Nucleus accumbens (tissue), 56 donors: ENCODE measurements at places on chromosomes 2 and 18.

GRCh38 chr2:233350708-233351107 is 3.6 kb upstream of the DGKD start:
- no peak for DNase-seq

DNA sequence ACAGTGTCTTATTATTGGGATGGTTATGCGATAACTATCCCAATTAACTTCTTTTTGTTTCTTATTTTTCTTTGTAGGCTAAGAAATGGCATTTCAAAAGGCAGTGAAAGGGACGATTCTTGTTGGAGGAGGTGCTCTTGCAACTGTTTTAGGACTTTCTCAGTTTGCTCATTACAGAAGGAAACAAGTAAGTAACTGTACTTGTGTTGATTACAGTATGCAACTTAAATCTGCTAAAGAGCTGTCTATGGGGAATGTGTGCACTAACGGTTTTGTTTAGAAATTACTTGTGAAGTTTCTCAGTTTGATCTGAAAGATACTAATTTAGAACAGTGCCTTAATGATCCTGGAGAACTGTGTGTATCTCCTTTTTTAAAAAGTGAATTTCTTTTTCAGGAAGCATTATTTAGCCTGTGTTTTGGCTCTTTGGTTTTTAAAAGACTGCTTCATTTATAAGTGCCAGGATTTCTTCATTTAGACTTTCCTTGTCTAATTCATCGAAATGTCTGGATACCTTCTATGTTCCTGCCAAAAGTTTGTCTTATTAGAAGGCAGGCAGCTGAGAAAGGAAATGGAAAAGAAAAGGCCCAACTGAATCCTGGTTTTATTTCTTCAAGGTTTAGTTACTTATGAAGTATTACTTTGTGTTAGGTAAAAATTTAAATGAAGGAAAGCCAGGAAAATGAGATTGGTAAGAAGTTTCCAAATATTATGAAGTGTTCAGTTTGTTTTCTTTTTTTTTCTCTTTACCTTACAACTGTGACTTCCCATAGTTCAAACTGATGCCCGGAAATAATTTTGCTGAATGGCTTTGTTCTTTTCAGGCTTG is 40.1 kb downstream of the GPD2 start:
- DNase-seq, result no peak

GRCh38 chr2:138994502-138994901 is 214.3 kb upstream of the NXPH2 start:
- DNase-seq, result no peak

GRCh38 chr2:163852616-163853015 is 116.8 kb upstream of the FIGN start:
- no peak for DNase-seq

GRCh38 chr2:27771202-27771547 is 344 bp upstream of the MRPL33 start:
- DNase-seq, result no peak

DNA sequence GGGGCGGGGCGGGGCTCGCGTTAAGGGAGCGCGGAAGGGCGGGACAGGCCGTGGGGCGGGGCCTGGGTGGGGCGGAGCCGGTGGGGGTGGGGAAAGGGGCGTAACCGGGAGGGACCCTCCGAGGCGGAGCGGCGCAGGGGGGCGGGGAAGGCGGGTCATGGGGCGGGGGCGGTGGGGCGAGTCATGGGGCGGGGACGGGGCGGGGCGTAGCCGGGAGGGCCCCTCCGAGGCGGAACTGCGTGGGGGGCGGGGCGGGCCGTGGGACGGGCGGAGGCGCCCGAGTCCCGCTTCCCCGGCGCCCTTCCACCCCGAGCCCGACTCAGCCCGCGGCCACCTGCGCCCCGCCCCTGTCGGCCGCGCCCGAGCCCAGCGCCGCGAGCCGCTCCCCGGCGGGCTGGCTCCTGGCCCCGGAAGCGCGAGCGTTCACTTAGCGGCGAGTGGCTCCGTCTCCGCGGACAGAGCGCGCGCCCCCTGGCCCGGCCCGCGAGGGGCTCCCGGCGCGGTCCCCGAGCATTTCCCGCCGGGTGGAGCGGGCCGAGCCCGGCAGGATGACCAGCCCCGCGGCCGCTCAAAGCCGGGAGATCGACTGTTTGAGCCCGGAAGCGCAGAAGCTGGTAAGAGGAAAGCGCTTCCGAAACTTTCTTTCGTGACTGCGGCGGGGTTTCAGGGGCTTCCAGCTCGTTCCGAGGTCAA is 64.7 kb downstream of the LRRFIP1 start:
- peak; percentile 95 for DNase-seq

DNA sequence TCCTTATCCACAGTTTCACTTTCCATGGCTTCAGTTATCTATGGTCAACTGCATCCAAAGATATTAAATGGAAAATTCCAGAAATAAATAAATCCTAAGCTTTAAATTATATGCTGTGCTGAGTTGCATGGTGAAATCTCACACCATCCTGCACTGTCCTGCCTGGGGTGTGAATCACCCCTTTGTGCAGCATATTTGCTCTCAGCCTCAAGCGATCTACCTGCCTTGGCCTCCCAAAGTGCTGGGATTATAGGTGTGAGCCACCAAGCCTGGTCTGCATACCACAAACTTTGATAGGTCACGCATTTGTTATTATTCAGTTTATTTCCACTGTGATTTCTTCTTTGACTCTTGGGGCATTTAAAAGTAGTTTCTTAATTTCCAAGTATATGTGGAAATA is 117.2 kb downstream of the SPIRE1 start:
- DNase-seq, result no peak

DNA sequence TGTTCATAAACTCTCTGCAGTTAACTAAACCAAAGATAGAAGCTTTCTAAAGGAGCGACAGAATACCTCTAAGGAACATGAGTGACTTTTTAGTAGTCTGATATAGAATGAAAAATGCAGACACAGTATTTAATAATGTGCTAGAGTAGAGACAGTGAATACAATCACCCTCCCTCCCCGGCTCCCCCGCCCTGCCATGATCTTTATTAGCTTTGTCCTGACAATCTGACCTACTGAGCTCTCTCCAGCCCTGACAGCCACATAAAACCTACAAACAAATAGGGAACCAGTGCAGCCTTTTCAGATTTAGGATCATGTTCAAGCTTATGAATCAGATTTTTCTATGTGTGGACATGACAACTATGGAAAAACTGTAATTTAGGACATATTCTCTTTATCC is 777.6 kb upstream of the FANCL start:
- DNase-seq, result no peak

- no peak for DNase-seq
Measured at GRCh38 chr2:45578056-45578843, 32.8 kb downstream of the SRBD1 start.

DNA sequence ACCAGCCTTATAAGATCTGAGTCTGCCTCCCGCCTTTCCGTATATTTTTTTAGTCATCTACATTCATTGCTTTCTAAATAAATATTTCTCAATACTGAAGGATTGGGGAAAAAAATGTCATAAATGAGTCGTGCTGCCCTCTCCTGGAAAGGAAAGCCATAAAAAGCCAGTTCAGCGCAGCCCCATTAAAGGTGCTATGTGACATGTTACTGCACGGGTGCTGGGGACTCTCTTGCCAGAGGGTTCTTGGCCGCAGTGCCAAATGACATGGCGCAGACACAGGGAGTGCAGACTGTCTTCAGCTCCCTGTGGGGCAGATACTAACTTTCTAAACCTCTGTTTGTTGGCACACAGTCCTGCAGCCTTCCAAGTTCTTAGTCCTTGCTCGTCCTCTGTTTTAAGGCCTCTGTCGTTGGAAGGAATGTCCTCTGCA is 53.7 kb upstream of the MAP3K20 start:
- DNase-seq, result no peak

DNA sequence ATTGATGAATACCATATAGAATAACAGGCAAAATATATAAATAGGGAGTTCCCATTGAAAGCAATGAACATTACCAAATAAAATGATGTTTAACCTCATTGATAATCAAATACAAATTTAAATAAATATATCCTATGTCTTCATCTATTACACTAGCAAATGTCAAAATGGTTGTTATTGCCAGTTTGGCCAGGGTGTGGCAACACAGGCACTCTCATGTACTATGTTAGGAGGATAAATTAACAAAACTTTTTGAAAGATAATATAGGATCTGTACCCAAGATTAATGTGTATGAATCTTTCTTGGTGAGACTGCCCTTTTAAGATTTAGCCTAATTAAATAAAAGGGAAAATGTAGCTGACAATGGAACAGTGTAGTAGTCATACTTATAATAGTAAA is 659.3 kb downstream of the ERBB4 start:
- DNase-seq, result no peak

- DNase-seq, result no peak
Measured at GRCh38 chr2:31366733-31367132, 47.8 kb downstream of the XDH start.

- DNase-seq, result peak; percentile 79
Measured at GRCh38 chr2:95022309-95023221, 2.9 kb upstream of the MAL start.

DNA sequence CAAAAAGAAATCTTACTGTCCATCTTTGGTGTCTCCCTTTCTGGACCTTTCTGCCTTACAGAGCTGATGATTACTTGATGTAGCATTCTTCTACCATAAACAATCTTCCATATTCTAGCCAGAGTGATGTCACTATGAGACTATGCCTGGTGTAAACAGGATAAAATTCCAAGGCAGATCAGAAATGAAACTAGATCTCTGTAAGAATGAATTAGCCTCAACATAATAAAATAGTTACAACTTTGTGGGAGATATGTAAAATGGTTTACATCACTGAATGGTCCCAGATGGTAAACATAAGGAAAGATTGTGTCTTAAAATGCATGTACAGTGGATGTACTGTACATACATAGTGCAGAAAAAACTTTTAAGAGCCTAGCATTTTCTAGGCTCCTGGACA is 112.3 kb upstream of the ZNF521 start:
- DNase-seq, result no peak

- no peak for DNase-seq
Measured at GRCh38 chr2:218152172-218152571, 14.6 kb downstream of the CXCR1 start.

- DNase-seq, result no peak
Measured at GRCh38 chr2:96315005-96315399, 9.7 kb upstream of the SNRNP200 start.

DNA sequence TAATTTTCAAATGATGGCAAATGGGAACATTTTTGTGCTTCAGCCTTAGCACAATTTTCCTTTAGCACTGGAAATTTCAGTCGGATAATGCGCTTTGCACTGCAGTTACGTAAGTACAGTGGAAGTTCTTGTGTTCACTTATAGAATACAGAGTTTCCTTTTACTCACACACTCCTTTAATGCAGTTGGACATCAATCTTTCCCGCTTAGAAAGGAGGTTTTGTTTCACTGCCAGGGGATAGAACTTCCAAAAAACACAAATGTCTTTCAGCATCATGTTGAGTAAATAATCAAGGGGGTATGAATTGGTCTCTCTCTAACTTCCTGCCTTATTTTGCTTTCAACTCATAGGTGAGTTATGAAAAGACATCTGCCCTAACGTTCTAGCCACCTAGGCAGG is 63.2 kb downstream of the TGFA start:
- no peak for DNase-seq

DNA sequence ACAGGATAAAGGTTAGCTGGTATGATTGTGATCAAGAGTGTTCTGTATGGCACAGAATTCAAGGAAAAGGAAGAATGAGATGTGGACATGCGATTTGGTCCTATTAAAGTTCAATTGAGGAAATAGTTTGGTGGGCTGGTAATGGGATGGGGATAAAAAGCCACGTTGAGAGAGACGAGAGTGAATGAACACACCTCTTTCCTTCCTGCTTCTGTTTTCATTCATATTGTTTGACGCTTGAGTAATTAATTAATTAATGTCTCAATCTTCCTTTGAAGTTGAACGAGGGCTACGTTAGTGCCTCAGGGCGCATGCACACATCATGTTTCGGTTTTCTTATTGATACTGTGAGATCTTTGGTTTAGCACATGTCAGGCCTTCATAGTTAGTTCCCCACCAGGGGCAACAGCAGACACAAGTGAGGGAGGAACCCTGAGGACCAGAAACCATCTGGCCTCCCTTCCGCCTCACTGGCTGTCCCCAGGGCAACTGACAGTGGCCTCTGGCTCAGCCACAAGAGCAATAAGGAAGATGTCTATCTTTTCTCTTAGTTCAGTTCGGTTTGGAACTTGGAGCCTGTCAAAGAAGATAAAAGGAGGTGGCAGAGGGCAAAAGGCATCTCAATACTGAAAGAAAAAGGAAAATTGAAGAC is 116.0 kb downstream of the LIPG start:
- no peak for DNase-seq

- DNase-seq, result no peak
Measured at GRCh38 chr2:231632559-231633142, 40.0 kb downstream of the TEX44 start.

DNA sequence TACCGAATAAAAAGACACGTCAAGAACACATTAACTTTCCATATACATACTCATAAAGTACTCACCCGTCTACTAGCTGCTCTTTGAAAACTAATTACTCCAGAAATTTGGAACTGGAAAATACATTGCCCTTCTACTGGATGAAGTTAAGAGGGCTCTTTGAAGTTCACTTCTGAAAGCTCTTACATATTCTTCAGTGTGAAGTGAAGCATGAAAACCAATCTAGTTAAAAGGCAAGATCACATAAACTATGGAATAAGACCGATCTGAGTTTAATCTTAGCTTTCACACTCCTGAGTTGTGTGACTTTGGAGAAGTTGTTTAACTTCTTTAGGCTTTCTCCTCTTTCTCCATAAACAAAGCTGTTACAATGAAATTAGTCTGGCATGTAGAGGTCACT is 38.5 kb downstream of the REV1 start:
- no peak for DNase-seq

- DNase-seq, result no peak
Measured at GRCh38 chr2:12465631-12466135, 251.1 kb upstream of the TRIB2 start.

GRCh38 chr2:45883603-45884000 is 232.1 kb downstream of the PRKCE start:
- DNase-seq, result no peak

DNA sequence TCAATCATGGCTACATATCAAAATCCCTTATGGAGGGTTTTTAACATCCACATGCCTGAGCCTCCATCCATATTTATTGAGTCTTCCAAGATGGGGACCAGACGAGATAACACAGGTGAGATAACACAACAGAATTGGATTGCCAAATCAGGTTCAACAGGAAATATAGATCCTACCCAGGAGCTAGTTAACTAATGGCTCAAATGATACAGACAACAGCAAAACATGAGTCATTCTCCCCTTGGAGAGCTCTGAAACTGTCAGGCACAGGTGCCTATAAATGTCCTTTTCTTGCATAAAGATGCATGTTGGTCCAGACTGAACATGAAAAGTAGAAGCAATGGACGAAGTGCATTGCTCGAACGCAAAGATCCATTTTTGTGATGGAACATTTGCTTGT is 202.2 kb downstream of the CDH20 start:
- no peak for DNase-seq

- DNase-seq, result no peak
Measured at GRCh38 chr2:99776906-99777646, 287.3 kb upstream of the REV1 start.

- no peak for DNase-seq
Measured at GRCh38 chr2:148926981-148927401, 52.0 kb downstream of the KIF5C start.

DNA sequence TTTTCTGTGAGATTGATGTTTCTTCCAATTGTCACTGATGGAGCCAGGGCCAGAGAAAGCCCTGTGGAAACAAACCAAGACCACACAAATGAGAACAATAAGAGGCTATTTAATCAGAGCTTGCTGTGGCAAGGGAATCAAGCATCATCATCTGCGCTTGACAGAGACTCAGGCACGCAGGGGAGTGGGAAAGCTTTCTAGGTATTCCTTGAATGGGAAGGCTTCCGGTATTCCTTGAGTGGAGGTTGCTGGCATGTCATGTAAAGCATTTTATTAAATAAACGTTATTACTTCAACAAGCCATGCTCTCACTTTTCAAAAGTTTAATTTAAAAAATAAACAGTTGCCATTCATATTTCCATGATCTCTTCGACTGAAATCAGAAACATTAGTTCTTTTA is 194.6 kb upstream of the SYT4 start:
- no peak for DNase-seq
